ENCODE measurements at places on chromosomes 1 and 21.
A peak's percentile ranks its signal among the peaks of the same experiment; 100 is the strongest.

DNA sequence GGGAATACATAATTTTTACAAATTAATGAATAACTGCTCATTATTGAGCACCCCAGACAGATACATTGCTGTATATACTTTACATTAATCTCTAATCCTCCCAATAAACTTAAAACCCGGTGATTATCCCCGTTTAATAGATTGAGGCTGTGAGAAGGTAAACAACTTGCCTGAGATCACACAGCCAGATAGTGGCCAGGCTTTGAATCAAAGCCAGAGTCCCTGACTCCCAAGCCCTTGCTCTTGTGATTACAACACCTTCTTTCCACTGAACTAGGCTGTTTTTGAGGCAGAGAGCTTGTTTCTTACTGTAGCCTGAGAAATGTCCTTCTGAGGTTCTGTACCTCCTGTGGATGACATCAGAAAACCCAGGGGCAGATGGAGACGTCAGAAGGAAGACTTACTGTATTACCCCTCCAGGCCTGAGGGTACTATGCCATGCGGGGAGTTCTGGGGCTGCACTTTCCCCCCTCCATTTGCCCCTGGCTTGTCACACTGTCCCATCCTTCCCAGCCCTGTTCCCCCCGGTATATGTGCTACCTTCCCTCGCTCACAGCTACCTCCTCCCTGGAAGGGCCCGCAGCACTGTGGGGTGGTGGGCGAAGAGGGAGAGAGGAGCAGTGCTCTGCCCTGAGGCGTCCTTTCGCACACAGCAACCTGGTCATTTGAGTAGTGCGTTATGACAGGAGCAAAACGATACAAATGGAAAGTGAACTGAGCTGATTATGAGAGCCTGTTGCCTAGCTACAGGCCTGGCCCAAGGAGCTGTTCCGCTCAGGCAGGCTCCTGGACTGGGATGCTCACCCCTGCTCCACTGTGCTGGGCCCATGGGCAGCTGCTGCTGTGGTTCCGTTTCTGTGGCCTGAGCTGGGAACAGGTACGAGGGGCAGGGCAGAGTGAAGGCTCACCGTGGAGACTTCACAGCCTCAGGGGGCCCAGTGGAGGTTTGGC lies 4.6 kb downstream of the KCNC4 start:
- no peak for DNase-seq

DNA sequence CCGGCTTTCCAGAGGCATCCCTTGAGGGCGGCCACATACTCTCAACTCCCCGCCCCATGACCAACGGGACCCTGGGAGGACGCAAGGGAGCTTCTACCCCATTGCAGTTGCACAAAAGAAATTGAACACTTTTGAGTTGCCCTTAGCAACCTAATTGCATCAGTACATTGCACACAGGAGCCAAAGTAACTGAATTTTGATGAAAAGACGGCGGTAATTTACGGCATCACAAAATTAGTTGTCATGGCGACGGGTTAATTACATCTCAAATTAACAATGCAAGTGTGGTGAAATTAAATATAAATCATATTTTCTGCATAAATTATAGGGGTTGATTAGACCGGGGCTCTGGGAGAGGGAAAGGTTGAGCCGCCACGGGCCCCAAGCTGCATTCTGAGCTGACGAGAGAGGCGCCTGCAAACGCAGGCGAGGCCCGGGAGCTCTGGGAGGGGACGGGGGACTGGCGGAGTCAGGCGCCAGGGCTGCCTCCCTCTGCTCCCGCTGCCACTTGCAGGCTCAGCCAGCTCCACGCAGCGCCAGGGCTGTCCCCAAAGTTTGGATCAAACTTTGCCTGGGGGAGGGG lies 61.4 kb downstream of the CASZ1 start:
- no peak for DNase-seq

GRCh38 chr1:51623025-51623424 lies 6.1 kb downstream of the OSBPL9 start:
- no peak for DNase-seq

- DNase-seq: no peak
These were observed 18.4 kb upstream of the LRRC3 start for GRCh38 chr21:44436958-44437357.

- no peak for DNase-seq
These were observed 1.1 kb downstream of the C2CD2 start for GRCh38 chr21:41952568-41953248.

DNA sequence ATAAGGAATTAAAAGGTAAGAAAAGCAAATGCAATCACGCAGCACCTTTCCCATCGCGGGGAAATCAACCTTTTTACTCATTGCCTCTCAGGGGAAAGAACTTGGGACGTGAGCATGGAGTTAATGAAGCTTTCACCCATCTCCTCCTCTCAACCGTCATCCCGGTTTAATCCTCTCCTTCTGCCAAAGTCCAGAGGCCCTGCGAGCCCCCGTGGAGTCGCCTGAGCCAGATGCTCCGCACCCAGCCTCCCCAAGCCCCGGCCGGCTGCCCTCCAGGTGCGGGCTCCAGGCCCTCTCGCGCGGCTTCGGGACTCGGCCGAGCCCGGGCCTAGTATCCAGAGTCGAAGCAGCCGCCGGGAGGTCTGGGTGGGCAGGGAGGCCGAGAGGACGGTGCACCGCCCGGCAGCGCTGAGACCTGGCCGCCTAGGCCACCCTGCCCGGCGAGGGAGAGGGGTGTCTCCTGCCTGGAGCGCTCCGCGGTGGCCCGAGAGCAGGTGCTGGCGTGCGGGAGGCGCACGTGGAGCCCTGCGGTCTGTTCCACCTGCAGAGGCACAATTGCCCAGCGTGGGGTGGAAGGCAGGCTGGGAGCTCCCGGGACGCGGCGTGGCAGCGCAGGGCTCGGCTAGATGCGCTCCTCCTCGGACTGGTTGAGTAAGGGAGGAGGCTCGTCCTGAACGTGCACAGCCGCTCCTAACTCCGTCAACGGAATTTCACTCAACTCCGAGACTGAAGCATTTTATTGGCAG lies 218.5 kb downstream of the SDCCAG8 start:
- no peak for DNase-seq

- no peak for DNase-seq
These were observed at the start of gene CAMK1G for GRCh38 chr1:209583408-209583807. Gene CAMK1G, plus strand, starts transcription at chr1:209583714. Its CDS starts 11,270 bp downstream, at chr1:209594984.

DNA sequence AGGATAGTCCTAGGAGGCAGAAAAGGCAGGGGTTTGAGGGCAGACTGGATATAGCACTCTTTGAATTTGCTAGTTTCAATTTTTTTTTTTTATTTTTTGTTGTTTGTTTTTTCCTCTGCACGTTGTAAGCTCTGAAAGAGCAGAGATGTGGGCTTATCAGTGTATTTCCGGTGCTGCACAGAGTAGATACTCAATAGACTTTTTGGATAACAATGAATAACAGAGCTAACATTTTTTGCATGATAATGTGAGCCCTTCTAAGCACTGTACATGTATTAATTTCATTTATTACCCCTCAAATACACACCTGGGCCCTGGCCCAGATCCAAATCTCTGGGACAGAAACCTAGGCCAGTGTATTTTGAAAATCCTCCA lies 17.1 kb upstream of the PARP1 start:
- no peak for DNase-seq

DNA sequence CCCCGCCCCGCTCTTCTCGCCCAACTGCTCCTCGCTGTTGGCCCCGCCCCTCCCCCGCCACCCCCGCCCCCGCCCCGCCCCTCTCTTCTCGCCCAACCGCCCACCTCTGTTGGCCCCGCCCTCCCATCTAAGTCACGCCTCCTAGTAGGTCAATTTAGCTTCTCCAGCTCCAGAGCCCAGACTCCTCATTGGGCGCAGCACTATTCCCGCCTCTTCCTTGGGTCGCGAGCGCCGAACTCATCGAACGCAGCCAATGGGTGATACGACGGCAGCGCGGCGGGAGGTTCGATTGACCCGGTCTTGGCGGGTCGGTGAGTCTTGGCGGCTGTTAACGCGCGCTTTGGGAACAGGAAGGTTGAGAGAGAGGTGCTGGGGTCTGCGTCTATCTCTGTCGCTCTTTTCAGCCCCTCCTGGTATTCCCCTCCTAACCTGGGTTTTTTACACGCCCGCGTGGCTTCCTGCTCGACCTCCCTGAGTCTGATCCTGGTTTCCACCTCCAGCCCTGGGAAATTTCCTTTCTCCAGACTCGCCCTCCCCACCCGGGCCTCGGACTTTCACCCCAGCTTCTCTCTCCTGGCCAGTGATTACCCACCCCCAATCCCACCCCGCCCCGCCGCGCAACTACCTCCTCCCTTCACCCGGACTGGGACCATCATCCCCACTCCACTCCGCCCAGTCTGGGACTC lies at the start of gene RAD54L:
Gene RAD54L (plus strand): TSS at position 328 of the 686 bp plus-strand sequence. CDS start 643 bp downstream, outside the sequence.
- DNase-seq: peak; percentile 100

DNA sequence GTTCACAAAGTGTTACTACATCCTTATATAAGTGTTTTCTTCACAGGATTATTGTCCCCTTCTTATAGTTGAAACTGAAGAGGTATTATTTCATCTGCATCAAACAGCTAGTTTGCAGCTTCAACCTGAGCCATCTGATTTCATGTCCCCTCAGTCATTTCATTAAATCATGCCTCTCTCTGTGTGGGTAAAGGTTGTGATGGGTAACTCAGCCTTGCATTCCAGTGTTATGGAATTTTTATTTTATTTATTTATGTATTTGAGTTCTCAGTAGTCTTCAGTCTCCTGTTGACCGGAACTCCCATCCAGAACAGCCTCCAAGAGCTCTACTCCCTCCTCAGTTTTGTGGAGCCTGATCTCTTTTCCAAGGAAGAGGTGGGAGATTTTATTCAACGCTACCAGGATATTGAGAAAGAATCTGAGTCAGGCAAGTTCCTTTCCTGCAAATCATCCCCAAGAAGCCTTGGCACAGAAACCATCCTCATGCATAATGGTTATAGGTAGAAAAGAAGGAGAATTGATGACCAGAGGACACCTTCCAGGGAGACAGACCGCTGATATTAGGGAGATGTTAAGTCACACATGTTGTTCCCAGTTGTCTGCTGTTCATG lies 21.8 kb downstream of the CHD1L start:
- DNase-seq: no peak

DNA sequence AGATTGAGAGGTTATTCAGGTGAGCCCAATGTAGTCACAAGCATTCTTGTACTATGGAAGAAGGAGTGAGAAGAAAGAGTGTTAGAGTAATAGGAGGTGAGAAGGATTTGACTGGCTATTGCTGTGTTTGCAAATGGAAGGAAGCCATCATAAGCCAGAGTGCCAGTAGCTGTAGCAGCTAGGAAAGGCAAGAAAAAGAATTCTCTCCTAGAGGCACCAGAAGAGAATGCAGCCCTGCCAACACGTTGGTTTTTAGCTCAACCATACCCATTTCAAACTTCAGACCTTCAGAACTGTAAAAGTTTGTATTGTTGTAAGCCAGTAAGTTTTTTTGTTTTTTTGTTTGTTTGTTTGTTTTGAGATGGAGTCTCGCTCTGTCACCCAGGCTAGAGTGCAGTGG lies 8.9 kb upstream of the IL12RB2 start:
- no peak for DNase-seq

DNA sequence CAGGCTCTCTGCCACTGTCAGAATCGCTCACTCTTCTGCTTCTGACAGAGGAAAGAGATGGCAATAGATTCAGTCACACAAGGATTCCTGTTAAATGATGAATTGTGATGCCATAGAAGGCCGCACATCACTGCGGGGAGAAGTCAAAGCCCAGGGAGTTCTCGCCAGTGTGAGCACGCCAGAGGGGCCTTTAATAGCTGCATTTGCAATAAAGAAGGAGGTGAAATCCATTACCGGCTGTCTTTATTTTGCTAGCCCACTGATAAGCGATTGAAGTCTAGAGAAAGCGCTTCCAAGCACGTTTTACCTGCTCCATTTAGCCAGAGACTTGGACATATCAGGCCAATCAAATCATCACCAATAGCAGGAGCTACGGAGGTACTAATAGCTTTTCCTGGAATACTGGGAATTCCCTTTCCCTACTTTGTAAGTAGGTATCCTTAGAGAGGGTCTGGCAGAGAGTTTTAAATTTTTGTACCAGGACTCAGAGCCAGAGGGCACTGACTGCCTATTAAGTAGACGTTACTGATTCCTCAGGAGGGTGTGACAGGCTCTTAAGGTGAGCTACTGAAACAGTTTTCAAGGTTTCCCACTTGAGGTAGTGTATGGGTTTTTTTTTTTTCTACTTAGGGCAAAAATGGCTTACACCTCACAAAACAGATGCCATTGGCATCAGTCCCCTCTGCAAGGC lies 10.2 kb upstream of the TARBP1 start:
- no peak for DNase-seq

DNA sequence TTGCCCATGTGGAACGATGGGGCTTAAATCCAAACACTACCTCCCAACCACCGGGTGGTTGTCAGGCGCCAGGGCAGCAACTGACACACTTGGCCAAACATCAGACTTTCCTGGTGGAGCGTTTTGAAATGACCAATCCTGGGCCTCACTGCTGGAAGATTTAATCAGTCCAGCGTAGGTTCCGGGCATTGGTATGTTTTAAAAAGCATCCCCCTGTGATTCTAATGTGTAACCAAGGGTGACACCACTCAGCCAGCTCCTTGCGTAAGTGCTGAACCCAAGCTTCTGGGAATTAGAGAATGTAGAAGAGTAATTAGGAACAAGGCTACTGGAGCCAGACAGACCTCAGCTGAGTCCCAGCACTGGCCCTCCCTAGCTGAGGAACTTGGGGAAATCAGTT lies 44.8 kb upstream of the KAZN start:
- DNase-seq: no peak

DNA sequence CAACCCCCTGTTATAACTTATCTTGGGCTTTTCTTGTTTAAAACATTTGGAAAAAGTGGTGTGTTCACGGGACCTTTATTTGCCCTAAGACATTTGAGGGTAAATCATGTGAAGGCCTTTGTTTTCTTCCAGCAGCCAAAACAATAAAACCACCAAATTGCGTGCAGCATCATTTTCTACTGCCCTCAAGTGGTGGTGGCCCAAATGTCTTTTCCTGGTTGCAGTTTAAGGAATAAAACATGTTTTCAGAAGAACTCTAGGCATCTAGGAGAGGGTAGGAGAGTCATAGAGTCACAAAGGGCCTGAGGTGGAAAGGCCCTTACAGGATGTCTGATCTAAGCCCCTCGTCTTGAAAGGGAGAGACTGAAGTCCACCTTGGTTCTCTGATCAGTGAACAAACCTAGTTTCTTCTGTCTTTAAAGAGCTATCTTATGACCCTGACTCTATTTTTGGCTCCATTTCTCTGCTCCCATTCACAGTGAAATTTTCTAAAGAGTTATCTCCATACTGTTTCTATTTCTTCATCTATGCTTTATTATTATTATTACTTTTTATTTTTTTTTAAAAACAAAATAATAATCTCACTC lies 16.0 kb upstream of the EPS15 start:
- peak; percentile 58 for DNase-seq

GRCh38 chr1:52238887-52239707 lies 97.2 kb downstream of the ZFYVE9 start:
- no peak for DNase-seq

- DNase-seq: peak; percentile 6
These were observed 58.5 kb downstream of the STYXL2 start for GRCh38 chr1:167152192-167152876.

GRCh38 chr1:16391411-16391810 lies 24.4 kb downstream of the SZRD1 start:
- peak; percentile 48 for DNase-seq
